NCI-H187 treated with DMSO at 0.1 percent for 48 hours (cell line): ENCODE measurements at places on chromosomes 4 and X.

GRCh38 chr4:164410401-164410800 is 343.5 kb upstream of the SMIM31 start:
- no peak for DNase-seq

- DNase-seq, result no peak
Measured at GRCh38 chr4:123606946-123607542, 210.4 kb downstream of the SPRY1 start.

- no peak for DNase-seq
Measured at GRCh38 chr4:38674258-38675144, 10.5 kb downstream of the KLF3 start.

DNA sequence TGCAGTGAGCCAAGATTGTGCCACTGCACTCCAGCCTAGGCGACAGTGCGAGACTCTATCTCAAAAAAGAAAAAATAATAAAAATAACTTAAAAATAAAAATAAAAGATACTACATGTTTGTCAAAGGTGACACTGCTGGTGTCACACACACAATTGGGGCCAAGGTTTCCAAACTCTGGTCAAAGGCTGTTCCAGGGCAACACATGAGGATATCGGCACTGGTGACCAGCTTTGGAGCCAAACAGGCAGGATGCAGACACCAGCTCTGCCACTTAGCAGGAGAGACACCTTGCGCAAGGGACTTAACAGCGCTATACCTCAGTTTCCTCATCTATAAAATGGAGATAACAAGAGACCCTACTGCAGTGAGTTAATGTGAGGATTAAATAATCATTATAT is 52.3 kb downstream of the CD99L2 start:
- DNase-seq, result no peak
